ENCODE measurements at places on chromosomes 4 and X. TPM values are rescaled to one million over a fixed set of nuclear protein-coding genes. Genes with fewer than 3 reads are reported as not detected.

DNA sequence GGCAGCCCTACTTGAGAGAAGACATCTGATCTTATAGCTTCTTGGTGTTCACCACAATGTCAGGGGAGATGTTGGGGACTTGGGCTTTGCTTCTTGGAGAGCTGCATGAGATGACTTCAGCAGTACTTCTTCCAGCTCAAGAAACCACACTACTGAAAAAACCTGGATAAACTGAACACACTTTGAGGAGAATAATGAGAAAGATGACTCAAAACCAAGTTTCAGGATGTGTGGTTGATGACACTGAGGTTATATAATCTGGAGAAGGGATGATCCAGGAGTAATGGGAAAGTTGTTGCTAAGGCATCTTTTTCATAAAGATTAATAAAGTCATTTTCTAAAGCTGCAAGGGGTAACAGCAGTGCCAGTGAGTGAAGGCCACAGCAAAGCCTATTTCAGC lies 58.4 kb upstream of the PNPLA4 start:
- DNase-seq = no peak

DNA sequence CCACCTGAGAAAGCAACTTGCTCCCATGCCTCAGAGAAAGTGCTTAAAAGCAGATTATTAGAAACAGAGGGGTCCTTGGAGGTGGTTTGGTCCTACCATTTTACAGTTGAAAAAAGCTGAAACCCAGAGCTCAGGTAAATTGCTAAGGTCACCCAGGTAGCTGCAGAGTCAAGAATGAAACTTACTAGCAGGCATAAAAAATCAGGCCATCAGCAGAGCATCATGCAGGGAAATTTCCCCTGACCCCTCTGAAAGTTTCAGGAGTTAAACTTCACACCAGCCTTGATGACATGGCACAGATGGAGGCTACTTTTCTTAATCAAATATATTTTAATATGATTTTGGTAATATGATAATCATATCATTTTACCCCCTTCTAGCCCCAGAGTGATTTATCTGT lies 70.3 kb downstream of the IRF2 start:
- DNase-seq = no peak

DNA sequence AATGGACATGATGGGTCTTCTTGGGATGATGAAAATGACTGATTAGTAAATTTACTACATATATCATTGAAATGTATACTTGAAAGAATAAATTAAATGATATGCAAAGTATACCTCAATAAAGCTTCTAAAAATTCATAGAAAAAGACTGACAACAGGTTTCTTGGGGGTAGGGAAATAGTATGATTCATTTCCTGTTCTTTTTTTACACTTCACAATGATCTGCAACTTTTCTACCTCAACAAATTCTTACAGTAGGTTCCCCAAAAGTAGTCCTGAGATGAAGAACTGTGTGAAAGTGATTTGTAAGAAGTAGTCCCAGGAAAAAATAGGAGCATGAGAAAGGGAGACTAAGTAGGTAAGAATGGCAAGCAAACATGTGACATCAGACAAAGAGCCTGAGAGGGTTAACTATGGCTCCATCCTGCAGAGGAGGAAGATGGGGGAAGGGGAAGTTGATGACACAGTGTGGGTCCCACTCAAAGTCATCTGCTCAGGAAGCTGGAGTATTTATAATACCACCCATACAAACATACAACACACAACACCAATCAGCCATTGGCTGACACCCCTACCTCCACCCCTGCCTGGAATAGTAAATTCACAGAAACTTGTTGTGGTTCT lies 73.9 kb downstream of the ARHGAP6 start:
- no peak for DNase-seq

DNA sequence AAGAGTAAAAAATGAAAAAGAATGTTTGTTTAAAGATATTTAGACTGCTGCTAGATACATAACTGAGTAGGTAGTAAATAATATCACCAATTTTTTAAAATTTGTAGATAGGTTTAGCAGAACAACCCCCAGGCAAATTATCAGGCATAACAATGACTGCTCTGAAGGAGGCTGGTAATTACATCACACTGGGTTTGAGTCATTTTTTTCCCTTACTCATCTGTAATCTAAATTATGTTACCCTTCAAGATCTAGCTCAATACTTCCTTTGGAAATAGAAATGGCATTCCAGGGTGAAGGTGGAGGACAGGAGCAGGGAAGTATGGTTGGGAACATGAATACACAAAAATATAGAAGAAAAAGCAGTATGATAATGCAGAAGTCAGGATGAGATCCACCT lies 431.6 kb upstream of the MAOA start:
- no peak for DNase-seq

DNA sequence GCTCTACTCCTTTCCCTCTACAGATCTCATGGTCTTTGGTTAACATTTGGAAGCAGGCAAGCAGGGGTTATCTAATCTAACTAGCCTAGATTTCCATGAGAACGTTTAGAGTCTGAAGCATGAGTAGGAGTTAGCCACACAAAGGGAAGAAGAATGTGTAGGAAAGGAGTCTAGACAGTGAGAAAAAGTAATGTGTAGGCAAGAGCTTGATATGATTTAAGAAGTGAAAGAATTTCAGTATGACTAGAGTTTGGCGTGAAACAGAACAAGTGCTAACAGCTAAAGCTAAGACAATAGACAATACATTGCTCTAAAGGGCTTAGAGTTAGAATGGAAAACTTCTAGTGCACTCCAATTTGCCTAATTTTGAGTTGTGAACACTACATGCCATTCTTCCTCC lies 10.8 kb downstream of the CXCL8 start:
- no peak for DNase-seq

DNA sequence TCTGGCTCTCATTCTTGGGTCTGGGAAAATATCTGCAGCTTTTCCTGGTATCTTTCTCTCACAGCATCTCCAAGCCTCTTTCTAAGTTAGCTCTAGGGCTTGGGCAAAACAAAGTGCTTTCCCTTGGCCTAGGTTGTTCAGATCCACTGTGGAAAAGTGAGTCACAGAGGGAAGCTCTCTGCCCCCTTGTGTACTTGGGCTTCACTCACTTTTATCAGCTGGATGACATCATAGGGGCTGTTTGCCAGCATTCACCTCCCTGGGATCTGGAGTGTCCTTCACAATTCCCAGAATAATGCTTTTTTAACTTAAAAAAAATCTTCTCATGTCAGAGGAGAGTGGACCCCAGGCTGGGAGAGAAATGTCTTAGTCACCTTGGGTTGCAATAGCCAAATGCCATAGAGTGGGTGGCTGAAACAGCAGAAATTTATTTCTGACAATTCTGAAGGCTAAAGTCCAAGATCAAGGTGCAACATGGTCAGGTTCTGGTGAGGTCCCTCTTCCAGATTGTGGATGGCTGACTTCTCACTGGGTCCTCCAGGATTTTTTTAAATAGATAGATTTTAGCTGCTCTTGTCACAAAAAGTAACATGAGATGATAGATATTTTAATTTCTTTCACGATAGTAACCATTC lies 247.8 kb downstream of the SH2D1A start:
- DNase-seq = no peak

DNA sequence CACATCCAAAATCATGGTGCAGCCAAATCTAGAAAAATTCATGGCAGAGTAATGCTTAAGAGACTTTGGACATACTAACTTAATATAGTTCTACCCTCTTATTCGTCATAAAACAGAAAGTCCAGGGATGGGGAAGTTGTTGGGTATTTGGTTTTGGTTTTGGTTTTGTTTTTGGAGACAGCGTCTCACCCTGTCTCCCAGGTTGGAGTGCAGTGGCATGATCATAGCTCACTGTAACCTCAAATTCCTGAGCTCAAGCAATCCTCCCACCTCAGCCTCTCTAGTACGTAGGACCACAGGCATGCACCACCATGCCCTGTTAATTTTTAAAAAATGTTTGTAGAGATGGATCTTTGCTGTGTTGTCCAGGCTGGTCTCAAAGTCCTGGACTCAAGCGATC lies 271.8 kb upstream of the TENM3 start:
- no peak for DNase-seq

DNA sequence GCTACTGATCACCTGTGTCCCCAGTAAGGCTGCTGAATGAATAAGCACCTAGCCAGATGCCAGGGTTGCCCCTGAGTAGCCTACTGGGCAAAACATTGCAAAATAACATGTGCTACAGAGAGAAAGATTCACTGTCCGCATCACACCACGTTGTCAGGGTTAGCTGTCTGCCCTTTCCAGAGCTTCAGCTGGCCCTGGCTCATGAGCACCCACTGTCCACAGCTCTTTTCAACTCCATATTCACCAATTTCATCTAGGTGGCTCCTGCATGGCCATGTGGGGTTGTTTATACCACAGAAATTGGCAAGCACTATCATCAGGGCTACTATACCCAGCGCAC lies 227.7 kb upstream of the PSAPL1 start:
- DNase-seq = no peak

- DNase-seq = no peak
Observed at GRCh38 chrX:27863809-27864208, 56.0 kb downstream of the MAGEB10 start.

DNA sequence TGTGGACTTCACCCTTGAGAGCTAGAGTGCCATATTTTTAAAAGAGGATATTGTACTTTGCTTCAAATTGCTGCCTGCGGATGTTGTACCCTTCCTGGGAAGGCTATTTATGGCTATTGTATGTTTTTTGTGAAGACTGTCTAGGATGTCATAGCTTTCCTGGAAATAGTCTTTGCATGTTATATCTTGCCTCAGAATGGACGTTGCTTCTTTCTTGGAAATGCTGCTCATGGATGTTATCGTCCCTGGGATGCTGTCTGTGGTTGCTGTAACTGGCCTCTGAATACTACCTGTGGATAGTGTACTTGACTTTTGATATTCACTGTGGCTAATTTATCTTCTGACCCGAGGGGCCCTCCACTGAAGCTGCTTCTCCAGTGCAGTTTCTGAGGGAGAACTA lies 146.8 kb downstream of the ENOX2 start:
- DNase-seq = no peak

GRCh38 chr4:124902001-124902515 lies 189.5 kb upstream of the ANKRD50 start:
- no peak for DNase-seq

- DNase-seq = peak; percentile 1
Observed at GRCh38 chrX:100928660-100929613, at the start of gene XKRX. TSS of gene XKRX (minus strand) at chrX:100928917. CDS start at chrX:100928304, 613 bp downstream.

DNA sequence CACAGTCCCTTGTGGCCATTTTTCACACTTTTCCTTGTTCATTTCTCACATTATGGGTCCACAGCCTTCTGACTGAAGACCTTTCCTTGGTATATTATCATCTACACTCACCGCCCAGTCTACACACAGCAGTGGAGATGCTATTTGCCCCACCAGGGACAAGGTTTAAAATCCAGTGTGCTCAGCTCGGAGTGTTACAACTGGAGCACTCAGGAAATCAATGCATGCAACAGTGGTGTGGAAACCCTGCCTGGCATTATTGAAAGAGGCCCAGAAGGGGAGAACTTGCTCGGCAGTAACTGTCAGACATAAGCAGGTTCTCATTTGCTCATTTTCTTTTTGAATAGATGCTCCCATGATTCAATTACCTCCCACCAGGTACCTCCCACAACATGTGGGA lies 340.9 kb downstream of the DHRSX start:
- no peak for DNase-seq

GRCh38 chrX:69133921-69134542 lies 31.2 kb downstream of the PJA1 start:
- peak; percentile 22 for DNase-seq

DNA sequence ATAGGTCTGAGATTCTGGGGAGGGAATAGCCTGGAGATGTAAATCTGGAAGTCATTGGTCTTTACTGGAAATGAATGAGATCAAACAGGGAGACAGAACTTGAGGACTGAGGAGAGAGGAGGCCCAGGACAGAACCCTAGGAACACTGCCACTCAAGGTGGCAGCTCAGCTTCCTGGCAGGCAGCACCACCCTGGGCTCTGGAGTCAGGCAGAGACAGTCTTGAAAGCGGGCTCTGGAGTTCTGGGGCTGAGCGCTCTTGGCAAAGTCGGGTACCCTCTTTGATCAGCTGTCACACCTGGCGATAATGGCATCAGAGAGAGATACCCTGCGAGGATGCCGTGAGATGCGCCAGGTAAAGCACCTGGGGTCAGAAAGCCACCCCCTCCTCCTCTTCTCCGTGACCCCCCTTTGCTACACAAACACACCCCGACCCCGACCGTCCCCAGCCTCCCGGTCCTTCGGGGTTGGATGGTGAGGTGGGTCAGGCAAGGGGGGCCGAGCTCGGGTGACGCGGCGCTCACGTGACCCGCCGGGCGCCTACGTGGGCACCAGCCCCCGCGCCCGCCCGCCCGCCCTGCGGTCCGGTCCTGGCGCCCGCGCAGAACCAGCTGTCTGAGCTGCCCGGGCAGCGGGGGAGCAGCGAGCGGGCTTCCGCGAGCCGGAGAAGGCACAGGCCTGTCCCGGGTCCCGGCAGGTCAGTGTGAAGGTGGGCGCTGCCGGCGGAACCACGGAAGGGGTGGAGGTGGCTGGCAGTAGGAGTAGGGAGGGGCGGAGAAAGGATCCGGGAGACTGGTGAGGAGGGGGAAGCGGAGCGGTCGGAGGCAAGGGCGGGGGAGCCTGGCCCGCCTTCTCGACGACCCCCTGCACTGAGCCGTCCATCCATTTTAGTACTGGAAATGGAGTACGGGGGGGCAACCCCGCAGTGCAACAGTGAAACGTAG lies at the start of gene TCEAL3:
Gene TCEAL3, plus strand, starts transcription at position 600 of the 942 bp plus-strand sequence. CDS start 1,102 bp downstream, outside the sequence.
- DNase-seq = no peak

DNA sequence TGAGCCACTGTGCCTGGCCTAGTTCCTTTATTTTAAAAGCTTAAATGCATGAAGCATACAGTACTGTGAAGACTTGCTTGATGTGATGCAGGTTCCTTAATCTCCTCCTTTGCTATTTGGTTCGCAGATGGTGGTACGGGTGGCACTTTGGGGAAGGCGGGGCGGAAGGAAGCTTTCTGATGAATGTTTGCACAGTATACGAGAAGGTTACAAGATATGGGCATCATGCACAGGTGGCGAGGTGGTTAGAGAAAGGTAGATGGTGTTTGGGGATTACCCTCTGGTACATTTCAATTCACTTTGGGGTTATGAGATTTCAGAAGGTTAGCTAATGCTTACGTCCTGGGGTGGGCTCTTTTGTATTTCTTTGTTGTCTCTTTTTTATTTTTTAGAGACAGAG lies 17.2 kb downstream of the RHOH start:
- DNase-seq = no peak

DNA sequence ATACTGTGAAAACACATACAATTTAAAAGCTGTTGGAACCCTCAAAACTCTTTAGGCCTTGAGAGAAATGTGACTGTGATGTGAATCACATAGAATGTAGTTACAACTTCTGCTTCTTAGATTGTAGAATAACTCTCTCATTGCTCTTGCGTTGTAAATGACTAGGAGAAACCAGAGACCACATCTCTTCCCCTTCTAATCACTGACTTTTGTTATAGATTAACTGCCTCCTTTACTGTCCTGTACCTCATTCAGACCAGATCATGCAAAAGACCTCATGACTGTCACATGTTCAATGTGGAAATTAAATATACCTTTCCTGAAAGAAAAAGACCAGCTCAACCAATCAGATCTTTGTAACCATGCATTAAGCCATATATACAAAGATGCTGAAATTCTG lies 43.2 kb upstream of the NEIL3 start:
- no peak for DNase-seq

- no peak for DNase-seq
Observed at GRCh38 chr4:87216469-87216868, 3.9 kb downstream of the KLHL8 start.

GRCh38 chr4:54547299-54548097 lies 110.3 kb upstream of the KIT start:
- DNase-seq = no peak

- no peak for DNase-seq
Observed at GRCh38 chr4:2007804-2008670, 737 bp downstream of the NELFA start.

The CT47C1 gene
- not detected for total RNA-seq

The S100P gene
- not detected for total RNA-seq

The AGTR2 gene
- total RNA-seq = not detected

The STATH gene
- total RNA-seq = not detected

The JADE3 gene
- total RNA-seq = 14.5 TPM

The MAGEB10 gene
- total RNA-seq = not detected

All from Caki2 (cell line).